ENCODE measurements at places on chromosomes 1 and 21. TPM values are rescaled to one million over a fixed set of nuclear protein-coding genes. Genes with fewer than 3 reads are reported as not detected.

DNA sequence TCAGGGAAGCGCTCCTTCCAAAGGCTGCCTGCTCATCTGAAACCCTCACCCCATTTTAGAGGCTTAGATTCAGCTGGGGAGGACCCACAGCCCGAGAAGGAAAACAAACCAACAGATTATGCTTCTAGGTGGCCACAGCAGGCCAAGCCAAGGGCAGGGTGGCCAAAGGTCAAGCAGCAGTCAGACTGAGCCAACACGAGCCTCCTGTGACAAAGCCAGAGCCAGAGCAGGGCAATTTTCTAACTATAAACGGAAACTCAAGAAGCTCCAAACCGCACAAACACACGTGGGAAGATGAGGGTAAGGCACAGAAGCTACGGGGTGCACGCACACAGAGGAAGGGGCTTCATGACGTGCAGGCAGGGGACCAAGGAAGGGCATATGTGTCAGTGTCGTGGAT is 64.1 kb downstream of the PLEKHA6 start:
- no peak for DNase-seq

DNA sequence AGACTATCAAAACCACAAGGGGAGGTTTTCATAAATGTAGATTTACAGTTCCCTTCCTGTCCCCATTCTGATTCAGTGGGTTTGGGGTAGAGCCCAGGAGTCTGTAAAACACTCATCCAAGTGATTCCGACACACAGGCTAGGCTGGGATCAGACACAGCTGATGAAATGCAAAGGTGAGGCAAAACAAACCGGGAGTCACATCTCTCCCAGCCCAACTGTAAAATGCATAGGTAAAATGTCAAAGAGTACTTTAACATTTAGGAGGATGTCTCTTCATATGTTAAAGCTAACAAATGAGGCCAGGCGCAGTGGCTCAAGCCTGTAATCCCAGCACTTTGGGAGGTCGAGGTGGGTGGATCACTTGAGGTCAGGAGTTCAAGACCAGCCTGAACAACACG is 45.0 kb downstream of the ZNF281 start:
- DNase-seq: no peak

- DNase-seq: no peak
Measured at GRCh38 chr1:113734357-113735055, 24.8 kb downstream of the PHTF1 start.

The CA6 gene
- not detected for polyA plus RNA-seq

The TMCC2 gene
- polyA plus RNA-seq: 3.4 TPM

- DNase-seq: no peak
Measured at GRCh38 chr1:220990427-220991339, 111.4 kb downstream of the HLX start.

The MCM3AP gene
- polyA plus RNA-seq: 31.5 TPM

DNA sequence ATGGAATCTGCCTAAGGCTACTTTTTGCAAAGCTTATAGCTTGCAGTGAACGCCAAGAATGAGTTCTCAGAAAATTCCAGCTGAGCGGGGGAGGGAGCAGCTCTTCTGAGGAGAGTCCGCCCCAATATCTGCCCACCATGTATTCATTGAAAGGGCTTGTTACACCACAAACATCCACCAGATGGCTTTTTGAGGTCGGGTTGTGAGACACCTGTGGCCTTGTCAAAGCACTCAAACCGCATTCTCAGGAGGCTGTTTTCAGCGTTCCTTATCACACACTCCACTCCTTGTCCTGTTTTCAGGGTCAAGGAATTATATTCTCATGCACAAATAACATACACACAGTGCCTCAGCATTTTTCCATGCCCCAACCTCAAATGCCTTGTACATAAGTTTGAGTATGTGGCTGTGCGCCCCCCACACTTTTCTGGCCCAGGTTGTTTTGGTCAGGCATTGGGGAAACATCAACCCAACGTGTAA is 3.9 kb upstream of the C4BPB start:
- DNase-seq: no peak

DNA sequence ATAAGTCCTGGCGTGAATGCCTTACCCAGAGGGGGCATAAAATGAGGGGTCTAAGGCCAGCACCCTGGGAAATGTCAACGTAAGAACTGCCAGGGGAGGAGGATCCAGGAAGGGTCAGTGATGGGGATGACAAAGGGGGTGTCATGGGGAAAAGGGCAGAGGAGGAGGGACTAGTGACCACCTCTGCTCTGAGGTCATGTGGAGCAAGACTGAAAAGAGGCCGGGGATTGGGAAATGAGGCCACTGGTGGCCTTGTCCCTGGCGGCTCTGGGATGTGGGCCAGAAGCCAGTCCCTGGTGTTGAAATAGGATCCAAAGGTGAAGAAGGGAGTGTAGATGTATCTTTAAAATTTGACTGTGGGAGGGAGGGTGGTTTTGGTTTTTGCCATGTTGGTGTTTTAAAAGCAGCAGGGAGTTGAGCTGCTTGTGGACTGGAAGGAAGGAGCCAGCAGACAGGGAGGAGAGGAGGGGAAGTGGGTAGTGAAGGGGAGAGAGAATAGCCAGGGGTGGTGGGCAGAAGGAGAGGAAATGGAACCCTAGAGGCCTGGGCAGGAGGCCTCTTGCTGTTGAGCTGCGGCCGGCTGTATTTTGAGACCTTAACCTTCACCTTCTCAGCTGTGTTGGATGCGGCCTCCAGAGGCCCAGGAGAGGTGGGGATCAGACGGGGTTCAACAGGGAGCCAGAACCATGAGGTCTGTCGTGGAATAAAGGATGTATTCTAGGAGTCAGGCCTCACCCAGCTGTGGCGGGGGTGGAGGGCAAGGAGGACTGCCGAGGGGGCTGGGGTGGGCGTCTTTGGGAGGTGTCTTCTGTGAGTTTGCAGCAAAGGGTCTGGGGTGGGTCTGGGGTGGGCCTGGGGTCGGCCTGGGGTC is 92.5 kb downstream of the DHRS3 start:
- DNase-seq: no peak

All from BJ (cell line).